ENCODE measurements at places on chromosomes 5 and 9. TPM values are rescaled to one million over a fixed set of nuclear protein-coding genes. Genes with fewer than 3 reads are reported as not detected.

DNA sequence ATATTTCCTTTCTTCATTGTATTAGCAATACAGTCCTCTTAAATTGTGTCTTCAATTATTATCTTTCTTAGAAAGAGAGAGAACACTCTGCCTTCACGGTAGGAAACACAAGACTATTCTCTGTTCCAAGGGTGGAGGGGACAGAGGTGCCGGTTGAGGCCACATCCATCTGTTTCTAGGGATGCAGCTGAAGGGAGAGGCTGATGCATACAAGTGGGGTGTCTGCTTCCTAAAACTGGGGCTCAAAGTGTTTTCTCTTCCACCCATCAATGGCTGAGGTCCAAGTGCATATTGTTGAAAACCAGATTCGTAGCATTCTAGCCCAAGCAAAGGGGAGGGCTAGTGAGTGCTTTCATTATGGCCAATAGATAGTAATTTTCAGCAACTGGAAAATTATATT, 9.5 kb downstream of the IRX2 start:
- DNase-seq = no peak

- no peak for DNase-seq
Observed at GRCh38 chr5:50447941-50448340, 6.9 kb upstream of the EMB start.

DNA sequence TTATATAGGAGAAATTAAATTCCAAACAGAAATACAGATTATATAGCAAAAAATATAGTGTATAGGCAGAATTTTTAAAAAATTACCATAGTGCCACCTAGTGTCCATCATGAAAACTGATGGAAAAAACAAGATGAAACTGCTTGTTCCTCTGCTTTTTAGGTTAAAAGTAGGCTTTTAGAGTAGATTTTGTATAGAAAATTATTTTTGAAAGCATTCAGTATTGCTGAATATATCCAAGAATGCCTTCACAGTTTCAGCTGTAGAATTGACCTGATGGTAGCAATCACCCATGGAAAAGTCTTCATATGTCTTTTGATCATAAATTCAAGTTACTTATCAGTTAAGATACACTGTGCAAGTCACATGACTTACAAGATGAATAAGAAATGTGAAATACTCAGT, 19.7 kb downstream of the RIOK2 start:
- peak; percentile 41 for DNase-seq

GRCh38 chr5:367358-368130, 46.0 kb downstream of the AHRR start:
- no peak for DNase-seq

GRCh38 chr5:180799902-180800801, 2.5 kb downstream of the MGAT1 start:
- no peak for DNase-seq

Gene COQ4
- total RNA-seq = 50.0 TPM

Gene ENTPD2
- total RNA-seq = not detected

Gene NEUROG1
- total RNA-seq = not detected

Gene SGCD
- not detected for total RNA-seq

Measured in CD4-positive, alpha-beta memory T cell (primary cell).